ENCODE measurements at places on chromosomes 12 and 14.
A peak's percentile ranks its signal among the peaks of the same experiment; 100 is the strongest.

DNA sequence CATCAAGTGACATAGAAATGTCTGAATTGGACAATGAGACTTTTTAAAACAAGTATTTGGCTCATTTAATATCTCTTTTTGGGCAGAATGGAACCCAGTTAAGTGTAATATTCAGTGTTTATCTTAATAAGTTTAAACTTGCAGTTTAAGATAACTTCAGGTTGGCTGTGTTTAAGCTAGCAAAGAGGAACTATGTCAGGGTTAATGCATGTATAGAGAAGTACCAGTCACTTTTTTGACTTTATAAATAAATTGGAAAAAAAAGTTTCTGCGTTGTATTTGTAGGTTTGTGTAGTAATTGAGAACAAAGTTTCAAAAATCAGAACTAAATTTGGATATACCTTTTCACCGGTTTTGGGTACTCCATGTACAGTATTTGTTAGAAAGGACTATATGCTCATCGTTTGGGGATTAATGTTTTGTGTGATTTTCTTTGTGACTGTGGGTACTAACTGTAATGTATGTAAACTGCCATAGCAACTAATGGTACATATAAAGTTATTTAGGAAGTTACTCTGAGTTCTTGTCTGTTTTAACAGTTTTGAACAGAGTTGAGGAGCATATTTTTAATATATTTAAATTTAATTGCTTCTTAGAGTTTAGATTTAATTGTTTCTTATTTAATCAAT is 4.5 kb downstream of the HMGA2 start:
- no peak for DNase-seq

DNA sequence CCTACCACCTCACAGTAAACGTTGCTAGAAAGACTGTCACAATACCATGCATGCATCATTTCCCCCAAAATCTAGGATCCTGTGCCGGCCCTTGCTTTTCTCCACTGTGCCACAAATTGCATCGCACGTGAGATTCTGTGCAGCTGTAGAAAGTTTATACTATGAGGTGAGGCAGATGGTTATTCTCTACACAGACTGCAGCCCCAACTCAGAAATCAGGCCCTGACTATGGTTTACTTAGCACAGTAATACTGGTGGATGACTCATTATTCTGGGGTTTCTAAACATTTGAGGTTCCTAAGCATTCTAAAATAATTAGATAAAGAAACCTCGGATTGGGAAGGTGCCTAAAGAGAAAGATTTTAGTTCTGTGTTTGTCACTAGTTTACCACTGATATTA is 163.8 kb upstream of the CCDC198 start:
- DNase-seq, result no peak

- DNase-seq, result no peak
Measured at GRCh38 chr12:906062-906585, 43.4 kb downstream of the RAD52 start.

DNA sequence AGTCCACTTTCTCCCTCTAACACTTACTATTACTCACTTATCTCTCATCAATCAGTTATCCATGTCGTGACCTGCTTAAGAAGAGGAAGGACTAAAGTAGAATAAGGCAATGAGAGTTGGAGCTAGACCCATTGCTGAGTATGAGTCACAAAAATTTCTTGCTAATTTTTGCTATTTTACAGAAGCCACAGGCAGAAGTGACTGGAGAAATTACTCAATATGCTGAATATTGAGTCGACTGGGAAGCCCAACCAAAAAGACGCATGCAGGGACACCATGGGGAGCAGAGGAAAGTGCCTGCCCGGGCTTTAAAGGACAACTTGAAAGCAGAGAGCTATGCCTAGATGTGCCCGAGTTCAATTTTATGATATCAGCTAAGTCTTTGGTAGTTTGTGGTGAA is 115.4 kb upstream of the FOXG1 start:
- no peak for DNase-seq

- DNase-seq, result peak; percentile 50
Measured at GRCh38 chr12:45989721-45990467, 480 bp downstream of the SCAF11 start.
